Renal pelvis (tissue), 12 donors: ENCODE measurements at places on chromosomes 2 and 18. TPM values are rescaled to one million over a fixed set of nuclear protein-coding genes. Genes with fewer than 3 reads are reported as not detected.
A peak's percentile ranks its signal among the peaks of the same experiment; 100 is the strongest.

- DNase-seq = no peak
Observed at GRCh38 chr2:178843697-178844096, 36.5 kb upstream of the TTN start.

GRCh38 chr2:143934626-143935481, 585.1 kb downstream of the ZEB2 start:
- no peak for DNase-seq

DNA sequence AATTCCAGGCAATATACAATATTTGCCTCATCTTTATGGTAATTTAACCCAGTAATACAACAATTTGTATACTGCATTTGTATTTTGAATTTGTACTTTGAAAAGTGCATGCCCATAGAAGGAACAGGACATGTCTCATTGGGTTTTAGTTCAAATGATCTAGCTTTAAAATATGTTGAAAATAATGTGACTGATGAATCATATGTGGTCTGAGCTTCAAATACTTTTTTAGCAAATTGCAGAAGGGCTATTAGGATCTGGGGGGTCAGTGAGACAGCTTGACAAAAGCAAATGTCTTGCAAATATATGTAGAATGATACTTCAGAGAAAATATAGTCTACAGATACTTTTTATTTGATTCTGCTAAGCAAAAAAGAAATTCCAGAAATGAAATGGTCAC, 248.9 kb downstream of the DCC start:
- DNase-seq = no peak

UGT1A9 gene
- 8.4 TPM for polyA plus RNA-seq

IL1RN gene
- 2.7 TPM for polyA plus RNA-seq

ASXL3 gene
- 8.5 TPM for polyA plus RNA-seq

DNA sequence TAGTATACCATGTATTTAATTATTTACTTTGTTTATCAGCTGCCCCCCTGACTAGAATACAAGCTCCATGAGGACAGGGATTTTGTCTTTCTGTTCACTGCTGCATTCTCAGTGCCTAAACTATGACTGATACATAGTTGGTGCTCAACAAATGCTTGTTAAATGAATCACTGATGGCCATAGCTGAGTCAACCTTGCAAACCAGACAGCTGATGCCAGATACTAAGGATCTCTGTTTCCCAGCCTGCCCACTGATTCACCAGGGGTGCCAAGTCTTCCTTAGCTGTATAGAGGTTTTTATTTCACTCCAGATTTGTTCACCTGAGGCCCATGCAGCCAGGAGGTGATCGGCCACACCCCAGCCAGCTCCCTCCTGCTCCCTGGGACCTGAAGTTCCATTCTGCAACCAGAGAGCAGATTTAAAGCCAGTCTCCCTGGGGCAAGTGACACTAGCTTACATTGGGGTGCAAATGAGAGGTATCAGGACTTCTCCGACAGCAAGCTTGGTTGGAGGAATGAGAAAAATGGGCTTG, 92.2 kb downstream of the C1QL2 start:
- DNase-seq = no peak

GRCh38 chr2:173347305-173348168, 7.1 kb upstream of the CDCA7 start:
- no peak for DNase-seq

GRCh38 chr2:238022594-238023157, 38.1 kb upstream of the SCLY start:
- no peak for DNase-seq

GRCh38 chr2:225766431-225766830, 366.9 kb downstream of the NYAP2 start:
- no peak for DNase-seq

- no peak for DNase-seq
Observed at GRCh38 chr18:57466745-57467409, 31.7 kb downstream of the ONECUT2 start.

DNA sequence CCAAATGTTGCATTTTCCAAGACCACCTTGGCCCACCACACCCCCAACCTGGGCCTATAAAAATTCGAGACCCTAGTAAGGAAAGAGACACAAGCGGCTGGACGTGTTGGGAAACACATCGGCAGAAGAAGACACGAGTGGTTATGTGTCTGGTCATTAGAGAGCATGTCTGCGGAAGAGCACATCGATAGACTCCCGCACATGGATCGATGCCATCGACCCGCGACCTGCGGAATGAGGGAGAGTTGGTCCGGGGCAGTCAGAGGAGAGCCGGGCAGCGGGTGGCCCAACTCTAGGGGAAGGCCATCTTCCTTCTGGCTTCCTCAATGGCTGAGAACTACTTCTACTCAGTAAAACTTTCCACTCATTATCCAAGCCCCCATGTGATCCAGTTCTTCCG, 219.4 kb downstream of the TGIF1 start:
- DNase-seq = no peak

GRCh38 chr2:227191367-227191766, 26.9 kb downstream of the COL4A3 start:
- DNase-seq = no peak

DNA sequence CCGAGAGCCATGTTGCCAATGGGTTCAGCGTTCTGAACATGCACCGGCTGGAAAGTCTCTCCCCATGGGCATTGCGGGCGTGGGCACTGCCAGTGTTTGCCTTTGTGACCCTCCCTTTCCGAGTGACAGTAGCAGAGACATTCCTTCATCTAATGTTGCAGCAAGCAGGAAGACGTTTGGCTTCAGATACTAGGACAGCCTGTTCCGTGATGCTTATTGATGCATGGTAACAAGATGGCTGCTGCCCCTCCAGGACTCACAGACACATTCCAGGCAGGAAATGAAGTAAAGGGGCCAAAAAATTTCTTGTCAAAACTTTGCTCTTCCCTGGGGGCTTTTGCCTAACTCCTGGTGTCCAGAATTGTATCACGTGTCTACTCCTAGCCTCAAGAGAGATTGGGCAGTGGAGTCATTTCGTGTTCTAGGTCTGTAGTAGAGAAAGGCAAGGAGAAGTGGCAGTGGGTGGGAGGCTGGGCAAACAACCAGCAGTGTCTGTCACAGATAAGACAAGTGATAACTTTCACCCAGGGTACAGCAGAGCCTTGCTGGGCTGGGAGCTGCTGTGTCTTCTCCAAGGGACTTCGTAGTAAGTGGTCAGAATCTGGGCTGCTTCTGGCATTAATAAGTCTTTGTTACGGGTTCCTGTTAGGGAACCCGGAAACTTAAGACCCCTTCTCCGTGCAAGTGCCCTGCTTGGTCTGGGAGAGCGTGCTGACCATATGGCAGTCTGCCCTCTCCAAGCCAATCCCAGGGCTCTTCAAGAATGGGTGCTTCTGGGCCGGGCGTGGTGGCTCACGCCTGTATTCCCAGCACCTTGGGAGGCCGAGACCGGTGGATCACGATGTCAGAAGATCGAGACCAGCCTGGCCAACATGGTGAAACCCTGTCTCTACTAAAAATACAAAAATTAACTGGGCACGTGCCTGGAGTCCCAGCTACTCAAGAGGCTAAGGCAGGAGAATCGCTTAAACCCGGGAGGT, 93.5 kb downstream of the TFCP2L1 start:
- DNase-seq = no peak

GRCh38 chr2:68385220-68385906, 20.3 kb downstream of the PLEK start:
- no peak for DNase-seq

DNA sequence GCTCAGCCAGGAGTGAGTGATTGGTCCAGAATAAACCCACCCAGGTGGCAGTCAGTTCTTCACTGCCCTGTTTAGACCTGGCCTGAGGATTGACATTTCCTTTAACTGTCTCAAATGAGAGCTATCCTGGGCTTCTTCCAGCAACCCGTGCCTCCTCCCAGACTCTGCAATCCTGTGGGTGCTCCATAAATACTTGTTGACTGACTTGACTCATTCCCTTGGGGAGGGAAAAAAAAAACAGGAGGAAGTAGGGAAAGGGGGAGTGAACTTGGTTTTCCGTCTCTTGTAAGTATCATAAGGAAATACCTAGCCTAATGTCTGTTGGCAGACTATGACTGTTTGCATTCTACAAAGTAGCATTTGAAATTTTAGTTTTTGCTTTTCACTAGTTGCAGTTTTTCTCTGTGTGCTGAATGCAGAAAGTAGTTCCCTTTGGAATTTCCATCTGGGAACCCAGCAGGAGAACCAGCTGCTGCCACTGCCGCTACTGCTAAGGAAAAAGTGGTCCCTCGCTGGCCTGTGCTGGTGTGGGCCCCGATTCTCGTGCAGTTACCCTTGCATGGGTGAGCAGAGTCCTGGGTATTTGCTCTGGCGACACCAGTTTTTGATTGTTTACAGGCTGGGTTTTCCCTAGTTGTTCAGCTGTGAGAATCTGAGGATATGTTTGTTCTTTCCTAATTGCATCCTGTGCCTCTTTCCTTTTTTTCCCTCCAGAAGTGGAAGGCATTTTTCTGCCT, 78.8 kb downstream of the TGOLN2 start:
- DNase-seq = no peak

RTP5 gene
- not detected for polyA plus RNA-seq

CYS1 gene
- polyA plus RNA-seq = 111 TPM

- no peak for DNase-seq
Observed at GRCh38 chr2:105625632-105626031, 119.1 kb upstream of the NCK2 start.

GRCh38 chr2:188599140-188599539, 307.5 kb downstream of the GULP1 start:
- DNase-seq = peak; percentile 19

TMEM17 gene
- 4.5 TPM for polyA plus RNA-seq

DNA sequence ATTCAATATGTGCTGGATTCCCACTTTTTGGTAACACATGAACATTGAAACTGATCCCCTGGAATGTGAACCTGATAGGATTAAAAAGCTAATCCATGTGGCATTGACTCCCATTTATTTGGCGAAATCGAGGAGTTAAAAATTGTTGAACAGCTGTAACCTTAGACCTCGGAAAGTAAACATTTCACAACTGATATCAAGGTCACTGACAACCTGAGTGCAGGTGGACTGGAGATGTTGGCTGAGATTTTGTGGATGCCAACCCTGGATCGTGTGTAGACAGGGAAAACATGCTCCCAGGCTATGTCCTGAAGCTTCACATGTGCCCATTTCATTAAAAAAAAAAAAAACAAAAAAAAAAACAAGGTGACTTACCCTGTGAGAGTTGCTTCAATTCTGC, 204.8 kb downstream of the SETBP1 start:
- DNase-seq = no peak

DNA sequence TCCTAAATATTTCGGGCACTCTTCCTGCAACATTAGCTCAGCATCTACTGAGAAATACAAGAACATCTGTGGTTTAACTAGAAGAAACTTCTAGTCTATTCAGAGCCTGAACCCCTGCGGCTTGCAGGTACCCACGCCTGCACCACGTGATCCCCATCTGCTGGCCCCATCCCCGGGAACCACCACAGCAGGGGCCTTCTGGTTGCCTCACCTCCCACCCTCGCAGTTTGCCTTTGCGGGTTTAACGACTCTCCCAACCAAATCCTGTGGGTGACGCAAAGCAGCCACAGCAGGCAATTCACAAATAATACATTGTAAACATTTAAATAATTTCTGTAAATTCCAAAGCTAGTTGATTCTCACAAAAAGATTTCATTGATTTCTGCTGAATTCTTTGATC, 90.2 kb upstream of the TMEM18 start:
- DNase-seq = no peak

ARHGAP15 gene
- polyA plus RNA-seq = 4.5 TPM

DNA sequence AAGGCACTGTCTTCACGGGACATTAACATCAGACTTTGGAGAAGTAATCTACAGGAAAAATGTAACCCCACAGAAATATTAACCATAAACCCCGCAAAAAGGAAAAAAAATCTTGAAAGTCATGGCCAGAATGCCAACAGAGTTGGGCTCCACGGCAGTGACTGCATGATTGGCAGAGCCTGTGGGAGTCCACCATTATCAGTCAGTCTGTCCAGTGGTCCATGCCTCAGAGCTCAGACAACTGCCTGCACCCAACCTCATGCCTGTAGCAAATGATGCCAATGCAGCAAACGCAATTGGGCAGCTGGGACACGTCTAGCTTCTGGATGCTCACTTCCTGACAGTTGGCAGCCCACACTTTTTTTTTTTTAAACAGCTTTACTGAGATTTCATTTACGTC, 5.1 kb upstream of the PPIG start:
- no peak for DNase-seq

- no peak for DNase-seq
Observed at GRCh38 chr2:238850091-238850490, 2.2 kb downstream of the TWIST2 start.

- no peak for DNase-seq
Observed at GRCh38 chr2:216465579-216466195, 33.0 kb upstream of the RPL37A start.

- DNase-seq = no peak
Observed at GRCh38 chr2:14923820-14924580, 291.5 kb downstream of the LRATD1 start.

DNA sequence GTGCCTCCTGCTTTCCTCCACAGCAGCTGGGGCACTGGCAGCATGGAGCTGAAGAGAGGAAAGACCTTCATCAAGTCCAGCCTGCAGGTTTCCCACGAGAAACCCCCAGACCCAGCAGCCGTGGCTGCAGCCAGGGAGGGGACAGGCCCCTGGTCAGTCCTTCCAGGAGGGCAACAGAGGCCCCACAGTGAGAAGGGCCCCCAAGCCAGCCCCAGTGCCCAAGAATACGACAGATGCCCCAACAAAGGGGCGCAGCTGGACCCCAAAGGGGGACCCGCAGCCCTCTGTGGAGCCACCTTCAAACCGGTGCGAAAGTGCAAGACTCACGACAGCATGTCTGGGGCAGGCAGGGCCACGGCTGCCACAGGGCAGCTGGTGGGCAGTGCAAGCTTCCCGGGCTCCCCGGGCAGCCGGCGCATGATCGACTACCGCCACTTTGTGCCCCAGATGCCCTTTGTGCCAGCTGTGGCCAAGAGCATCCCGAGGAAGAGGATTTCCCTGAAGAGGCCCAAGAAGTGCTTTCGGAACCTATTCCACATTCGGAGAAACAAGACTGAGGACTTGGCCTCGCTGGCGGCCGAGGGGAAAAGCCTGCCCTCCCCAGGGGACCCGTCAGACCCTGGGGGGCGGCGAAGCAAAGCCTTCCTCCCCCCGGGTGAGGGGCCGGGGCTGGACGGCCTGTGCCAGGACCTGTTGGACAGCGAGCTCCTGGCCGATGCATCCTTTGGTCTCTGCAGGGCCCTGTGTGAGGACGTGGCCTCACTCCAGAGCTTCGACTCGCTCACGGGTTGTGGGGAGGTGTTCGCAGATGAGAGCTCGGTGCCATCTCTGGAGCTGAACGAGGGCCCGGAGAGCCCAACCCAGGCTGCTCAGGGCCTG, 6.9 kb downstream of the AMER3 start:
- DNase-seq = no peak

DNA sequence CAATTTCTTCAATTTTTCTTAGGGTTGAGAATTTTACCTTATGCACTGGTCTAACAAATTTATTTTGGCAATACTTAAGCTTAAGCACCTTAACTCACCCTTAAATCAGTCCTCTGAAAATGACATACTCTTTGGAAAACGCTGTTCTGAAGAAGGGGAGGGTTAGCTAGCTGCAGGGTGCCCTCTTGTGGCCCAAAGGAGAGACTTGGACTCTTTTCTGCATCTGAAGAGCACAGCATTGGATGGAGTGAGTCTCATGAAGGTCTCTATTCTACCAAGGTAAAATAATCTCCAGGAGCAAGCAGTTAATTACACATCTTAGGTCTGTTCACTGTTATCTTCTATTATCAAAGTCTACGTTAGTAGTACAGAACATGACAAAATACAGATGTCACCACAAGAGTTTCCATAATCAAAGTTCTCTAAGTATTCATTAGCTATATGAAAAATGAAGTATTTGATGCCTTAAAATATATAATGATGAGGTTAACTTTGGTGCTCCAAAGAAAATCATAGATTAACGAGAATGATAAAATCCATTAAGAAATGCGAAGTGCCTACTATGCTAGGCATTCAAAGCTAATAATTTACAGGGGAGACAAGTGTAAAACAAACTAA, 24.4 kb downstream of the PUM2 start:
- DNase-seq = peak; percentile 34
